SJSA1 (cell line): ENCODE measurements at places on chromosomes 7 and 10. TPM values are rescaled to one million over a fixed set of nuclear protein-coding genes. Genes with fewer than 3 reads are reported as not detected.

Gene WDR86
- total RNA-seq: 0.39 and 0.72 TPM in 2 replicates

Gene ZNF277
- total RNA-seq: 14.7 and 20.6 TPM in 2 replicates

Gene CUBN
- 0.16 and 0.74 TPM in 2 replicates for total RNA-seq

Gene MSMB
- total RNA-seq: not detected in 2 replicates

DNA sequence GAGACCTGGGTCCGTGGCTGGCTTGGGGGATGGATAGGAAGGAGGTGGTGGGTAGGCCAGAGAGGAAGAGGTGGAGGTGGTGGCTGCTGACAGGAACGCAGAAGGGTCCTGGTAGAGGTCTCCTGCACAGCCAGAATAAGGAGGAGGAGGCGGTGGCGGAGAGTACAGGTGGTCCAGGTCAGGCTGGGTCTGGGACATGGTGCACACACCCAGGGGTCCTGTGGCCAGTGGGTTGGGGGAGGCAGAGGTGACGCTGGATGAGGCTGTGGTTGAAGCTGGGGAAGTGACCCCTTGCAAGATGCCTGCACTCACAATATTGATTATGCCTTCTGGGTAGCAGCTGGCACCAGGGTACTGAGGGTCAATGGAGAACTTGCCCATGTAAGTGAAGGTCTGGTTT lies 2.2 kb downstream of the EGR2 start:
- no peak overlapping the region for H3K4me3 ChIP-seq
- peaks cover 30% of the 10 kb centered on the region for H3K27me3 ChIP-seq
- H3K36me3 ChIP-seq: no peaks in the 10 kb centered on the region; the same call in 1 of the 2 replicates
- DNase-seq: no peak
- H3K27ac ChIP-seq: no peak overlapping the region

GRCh38 chr7:80440883-80441282 lies 71.0 kb downstream of the GNAT3 start:
- H3K36me3 ChIP-seq: no peaks in the 10 kb centered on the region
- no peak overlapping the region for H3K4me3 ChIP-seq
- no peak for DNase-seq
- H3K27ac ChIP-seq: no peak overlapping the region
